ENCODE measurements at places on chromosomes 12 and 14.

DNA sequence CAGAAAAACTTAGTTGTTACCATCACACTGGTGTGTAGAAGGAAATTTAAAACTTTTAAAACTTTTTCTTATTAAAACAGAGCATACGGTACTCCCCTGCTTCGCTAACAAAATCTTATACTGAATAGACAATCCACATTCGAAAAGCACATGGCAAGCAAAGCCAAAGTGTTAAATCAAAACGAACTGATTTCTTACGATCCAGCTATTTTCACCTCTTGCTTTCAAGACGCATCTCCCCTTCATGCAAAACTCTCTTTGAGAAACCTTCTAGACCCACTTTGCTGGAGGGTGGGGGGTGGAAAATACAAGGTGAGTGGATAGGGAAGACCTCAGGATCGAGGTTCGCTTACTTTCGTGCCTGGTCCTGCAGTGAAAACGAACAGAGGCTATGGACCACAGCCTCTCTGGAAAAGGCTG lies 328 bp downstream of the INTS13 start:
- DNase-seq, result no peak

DNA sequence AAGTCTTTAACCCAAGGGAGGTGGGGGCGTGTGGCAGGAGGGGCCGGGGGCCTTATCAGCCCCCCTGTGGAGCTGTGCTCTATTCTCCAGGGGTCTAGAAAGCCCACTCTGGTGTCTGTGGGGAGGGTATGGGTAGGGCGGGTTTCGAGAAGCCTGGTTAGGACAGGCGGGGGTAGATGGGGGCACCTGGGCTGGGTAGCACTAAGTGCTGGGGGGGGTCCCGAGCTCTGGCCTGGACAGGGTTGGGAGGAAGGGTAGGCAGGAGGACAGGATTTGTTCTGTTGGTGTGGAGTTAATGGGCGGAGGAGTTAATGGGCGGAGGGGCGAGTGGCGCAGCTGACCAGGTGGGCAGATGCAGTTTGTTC lies 2.0 kb downstream of the PACS2 start:
- no peak for DNase-seq

DNA sequence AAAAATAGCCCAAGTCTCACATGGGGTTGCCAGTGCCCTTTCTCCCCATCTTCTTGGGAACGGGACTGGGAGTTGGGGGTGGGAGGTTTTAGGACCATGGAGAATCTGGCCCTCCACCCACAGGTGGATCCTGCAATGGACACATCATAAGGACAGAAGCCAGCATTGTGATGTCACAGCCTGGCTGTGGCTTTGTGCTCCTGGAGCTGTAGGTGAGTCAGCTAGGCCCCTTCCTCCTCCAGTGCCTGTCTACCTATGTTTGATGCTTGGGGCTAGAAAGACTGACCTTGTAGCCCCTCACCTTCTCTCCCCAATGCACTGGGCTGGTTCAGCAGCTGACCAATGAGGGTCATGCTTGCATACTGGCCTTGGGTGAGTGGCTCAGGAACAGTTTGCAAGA lies at the start of gene CCDC197:
Gene CCDC197, plus strand, starts transcription at position 220 of the 400 bp plus-strand sequence. CDS start 831 bp downstream, outside the sequence.
- DNase-seq, result no peak

- no peak for DNase-seq
Observed at GRCh38 chr14:32012062-32012461, 65.0 kb upstream of the ARHGAP5 start.

DNA sequence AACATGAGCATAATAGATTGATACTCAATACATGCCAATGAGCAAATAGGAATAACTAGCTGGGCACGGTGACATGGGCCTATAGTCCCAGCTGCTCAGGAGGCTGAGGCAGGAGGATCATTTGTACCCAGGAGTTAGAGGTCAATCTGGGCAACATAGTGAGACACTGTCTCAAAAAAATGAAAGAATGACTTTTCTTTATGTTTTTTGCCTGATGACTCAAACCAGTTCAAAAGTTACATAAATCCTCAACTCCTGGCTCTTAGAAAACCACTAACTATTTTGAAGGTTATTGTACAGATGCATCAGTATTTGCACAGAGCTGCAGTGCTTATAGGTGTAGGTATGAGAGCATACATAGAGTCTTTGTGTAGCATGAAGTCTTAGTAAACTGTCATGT lies 219.2 kb upstream of the RGS6 start:
- no peak for DNase-seq

Measured in stimulated activated CD8-positive, alpha-beta memory T cell treated with anti-CD3 and anti-CD28 coated beads, Interleukin-4, amount 100 ng/mL, for 24 hours (primary cell).